Stimulated activated CD4-positive, alpha-beta T cell treated with anti-CD3 and anti-CD28 coated beads, Interleukin-1b, Interleukin-23, amount 100 ng/mL, for 24 hours (primary cell): ENCODE measurements at places on chromosomes 1 and 21.

- no peak for DNase-seq
Observed at GRCh38 chr1:66330722-66331141, 203.2 kb upstream of the SGIP1 start.

- no peak for DNase-seq
Observed at GRCh38 chr1:217106231-217106901, 383.1 kb upstream of the ESRRG start.

DNA sequence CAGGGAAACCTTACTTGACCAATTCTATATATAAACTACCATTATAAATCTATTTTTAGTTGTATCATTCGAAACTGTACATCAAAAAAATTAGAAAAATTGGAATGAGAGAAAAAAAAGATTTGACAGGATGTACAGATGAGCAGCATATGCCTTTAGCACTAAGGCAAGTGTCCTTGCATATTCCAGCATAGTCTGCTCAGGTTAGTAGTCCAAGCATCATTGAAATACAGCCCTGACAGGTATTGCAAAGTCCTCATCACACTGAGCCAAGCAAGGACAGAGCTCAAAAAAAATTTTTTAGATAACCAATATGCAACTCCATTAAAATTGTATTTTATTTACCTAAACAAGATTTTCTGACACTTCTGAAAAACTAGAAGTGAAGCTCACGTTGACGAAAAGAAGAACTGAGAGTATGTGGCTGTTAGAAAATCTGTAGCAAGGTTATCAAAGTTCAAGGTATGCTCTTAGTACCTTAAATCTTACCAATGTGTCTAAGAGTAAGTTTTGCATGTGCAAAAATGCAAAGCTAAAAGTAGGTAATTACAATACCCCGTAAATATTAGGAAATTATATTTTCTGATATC, 465.6 kb upstream of the ADGRL4 start:
- DNase-seq = no peak

DNA sequence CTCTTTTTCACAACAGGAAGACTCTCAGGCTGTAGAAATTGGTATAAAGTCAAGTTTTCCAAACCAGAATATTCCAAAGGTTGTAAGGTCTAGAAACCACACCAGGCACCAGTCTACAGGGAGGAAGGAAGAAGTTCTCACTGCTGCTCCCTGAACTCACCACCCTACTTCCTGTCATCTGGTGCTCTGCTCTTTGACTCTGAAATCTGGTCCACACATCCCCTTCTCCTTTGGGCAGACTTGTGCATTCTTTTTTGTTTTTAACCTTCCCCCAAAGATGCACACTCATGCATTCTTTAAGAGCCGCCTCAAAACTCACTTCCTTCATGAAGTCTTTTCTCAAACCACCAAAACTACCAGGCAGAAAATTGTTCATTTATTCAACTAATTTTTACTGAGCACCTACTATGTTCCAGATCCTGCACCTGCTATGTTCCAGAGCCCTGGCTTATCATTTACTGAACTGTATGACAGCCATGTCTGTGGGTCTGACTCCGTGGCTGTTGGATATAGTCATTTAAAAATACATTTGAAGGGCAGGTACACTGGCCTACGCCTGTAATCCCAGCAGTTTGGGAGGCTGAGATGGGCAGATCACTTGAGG, 30.1 kb upstream of the EPS15 start:
- DNase-seq = no peak
